Left lobe of liver (tissue), 2 donors: ENCODE measurements at places on chromosomes 6 and 20. TPM values are rescaled to one million over a fixed set of nuclear protein-coding genes. Genes with fewer than 3 reads are reported as not detected.

The MROH8 gene
- 4.7 TPM for total RNA-seq

The SOX4 gene
- 1.7 TPM for total RNA-seq

The AGER gene
- 6.0 TPM for total RNA-seq

DNA sequence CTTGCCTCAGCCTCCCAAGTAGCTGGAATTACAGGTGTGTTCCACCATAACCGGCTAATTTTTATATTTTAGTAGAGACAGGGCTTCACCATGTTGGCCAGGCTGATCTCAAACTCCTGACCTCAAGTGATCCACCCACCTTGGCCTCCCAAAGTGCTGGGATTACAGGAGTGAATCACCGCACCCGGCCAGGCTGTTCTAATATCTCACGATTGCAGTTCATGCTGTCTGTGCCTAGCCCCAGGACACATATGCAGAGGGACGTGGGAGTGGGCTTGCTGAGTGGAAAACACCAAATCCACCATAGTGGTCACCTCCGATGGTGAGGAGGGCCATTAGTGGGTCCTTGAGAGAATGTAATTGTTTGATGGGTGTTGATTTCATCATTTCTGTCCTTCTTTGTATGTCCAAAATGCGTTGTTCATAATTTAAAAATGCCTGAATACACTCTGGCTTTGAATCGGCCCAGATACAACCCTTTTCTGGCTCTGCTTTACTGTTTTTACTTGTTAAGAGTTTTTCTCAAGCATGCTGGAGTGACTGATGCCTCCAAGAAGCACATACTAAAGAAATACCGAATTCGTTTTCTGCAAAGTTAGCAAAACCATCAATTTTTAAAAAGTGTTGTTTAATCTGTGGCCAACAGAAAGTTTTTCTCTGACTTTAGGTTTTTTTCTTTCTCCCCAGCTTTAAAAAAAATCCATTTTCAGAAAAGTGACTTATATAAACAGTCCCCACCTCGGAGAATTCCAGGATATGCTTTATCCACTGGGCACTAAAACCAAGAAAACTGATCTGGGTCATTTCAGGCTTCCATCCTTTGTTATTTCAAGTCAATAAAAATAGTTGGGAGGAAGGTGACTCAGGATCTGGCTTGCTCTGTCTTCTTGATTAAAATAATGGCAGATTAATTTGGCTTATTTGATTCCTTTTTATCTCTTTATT, 18.8 kb upstream of the RALGAPA2 start:
- DNase-seq: no peak

GRCh38 chr6:125316621-125317020, 14.9 kb upstream of the HDDC2 start:
- no peak for DNase-seq

GRCh38 chr6:148140772-148141557, 201.7 kb upstream of the SASH1 start:
- no peak for DNase-seq

GRCh38 chr20:15547119-15547518, 1026.1 kb downstream of the KIF16B start:
- DNase-seq: no peak

DNA sequence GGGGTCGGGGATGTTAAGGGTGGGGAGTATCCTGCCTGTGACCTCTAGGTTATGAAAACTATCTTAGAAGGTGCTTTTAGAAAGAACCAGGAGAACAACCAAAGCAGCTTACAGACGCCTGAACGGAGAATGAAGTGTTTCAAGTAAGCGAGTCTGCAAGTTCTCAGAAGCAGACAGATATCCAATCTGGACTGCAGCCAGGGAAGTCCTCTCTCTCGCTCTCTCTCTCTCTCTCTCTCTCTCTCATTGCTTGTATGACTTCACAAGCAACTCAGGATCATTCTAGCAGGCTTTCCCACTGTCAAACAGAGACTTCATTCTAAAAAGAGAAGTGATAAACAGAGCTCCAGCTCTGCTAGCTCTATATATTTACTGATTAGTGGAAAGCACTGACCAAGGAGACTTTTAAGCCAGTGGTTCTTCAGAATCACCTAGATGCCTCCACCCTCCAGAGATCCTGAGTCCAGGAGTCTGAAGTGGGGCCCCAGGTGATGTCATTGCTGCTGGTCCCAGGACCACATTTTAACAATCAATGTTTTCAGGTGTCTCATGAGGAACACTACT, 6.0 kb downstream of the TCF21 start:
- no peak for DNase-seq

DNA sequence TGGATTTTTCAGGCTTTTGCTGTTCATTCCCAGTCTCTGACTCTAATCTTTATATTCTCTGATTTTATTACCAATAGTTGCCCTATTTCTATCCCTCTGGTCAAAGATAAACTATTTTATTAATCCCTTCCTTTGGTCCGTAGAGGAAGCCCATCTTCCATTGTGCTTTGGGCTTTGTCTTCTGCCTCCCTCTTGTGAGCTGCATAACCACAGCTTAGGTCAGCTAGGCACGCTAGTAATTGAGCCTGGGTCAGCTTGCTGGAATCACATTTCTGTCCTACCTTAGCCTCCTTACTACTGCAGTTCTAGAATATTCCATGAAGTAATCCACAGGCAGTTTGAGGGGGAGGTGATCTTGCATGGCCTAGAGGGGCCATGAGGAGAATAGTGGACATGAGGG, 49.4 kb downstream of the TRMT11 start:
- no peak for DNase-seq

DNA sequence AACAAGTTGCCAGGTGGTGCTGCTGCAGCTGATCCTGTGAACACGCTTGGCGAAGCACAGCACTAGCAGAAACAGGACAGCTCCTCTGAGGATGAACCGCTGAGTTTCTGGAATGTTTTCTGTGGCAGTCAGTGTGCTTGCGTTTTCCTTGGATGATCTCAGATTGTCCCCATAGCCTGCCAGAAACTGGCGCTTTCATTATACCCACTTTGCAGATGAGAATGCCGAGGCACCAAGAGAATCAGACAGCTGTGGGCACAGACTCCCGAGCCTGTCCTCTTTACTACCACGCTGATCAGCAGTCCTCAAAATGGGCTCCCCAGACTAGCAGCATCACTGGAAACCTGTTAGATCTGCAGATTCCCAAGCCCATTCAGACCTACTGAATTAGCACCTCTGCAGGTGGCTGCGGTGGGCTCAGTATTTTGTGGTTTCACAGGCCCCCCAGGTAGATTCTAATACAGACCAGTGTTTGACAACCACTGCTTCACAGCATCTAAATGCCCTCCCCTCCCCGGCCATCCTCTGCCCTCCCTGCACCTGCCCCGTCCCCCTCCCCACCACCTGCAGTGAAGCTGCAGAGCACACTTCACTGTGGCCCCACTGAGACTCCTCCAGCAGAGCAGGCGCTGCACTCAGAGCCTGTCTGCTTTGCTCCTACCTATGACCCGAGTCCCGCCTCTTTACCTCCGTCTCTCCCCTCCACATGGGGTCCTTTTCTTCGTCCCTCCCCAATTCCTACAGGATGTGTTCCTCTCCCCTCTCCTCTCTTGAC, 29.6 kb downstream of the SPATA2 start:
- no peak for DNase-seq

- no peak for DNase-seq
Measured at GRCh38 chr6:5464099-5464885, 203.0 kb downstream of the FARS2 start.

DNA sequence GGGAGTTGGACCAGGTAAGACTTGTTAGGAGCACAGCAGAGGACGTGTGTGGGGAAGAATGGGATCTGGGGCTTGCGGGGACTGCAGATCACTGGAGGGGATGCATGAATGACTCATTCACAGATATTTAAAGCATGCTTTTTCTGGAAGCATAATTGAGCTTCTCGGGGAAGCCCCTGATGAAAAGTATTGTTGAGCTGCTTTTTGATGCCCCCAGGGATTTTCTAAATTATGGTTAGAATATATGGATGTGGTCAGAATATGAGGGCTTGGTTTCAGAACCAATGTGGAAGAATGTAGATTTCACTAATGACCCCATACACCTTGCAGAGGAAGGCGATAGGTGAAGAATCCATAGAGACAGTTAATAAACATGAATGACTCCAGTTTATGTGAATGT, 36.1 kb downstream of the GMPR start:
- no peak for DNase-seq
